ENCODE measurements at places on chromosomes 7 and 10. TPM values are rescaled to one million over a fixed set of nuclear protein-coding genes. Genes with fewer than 3 reads are reported as not detected.

- no peak for DNase-seq
These were observed 19.4 kb downstream of the WBP1L start for GRCh38 chr10:102763037-102763607.

- no peak for DNase-seq
These were observed 93.0 kb upstream of the SP4 start for GRCh38 chr7:21334906-21335305.

DNA sequence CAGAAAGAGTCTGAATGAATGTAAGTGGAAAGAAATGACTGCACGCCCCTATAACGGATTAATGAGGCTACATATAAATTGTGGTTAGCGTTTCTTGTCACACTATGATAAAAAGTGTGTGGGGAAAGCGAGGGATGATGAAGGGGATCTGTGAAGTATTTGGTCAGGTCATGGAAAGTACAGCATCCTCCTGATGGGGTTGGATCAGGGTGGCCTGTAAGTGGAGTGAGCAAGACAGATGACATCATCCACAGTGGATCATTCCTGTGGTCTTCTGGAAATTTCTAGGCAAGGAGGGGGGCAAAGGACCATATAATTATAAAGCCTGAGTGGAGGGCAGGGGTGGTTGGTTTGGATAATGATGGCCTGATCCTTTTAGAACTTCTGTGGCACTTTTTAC lies 606.0 kb downstream of the INHBA start:
- no peak for DNase-seq

Gene TFAM
- 62.0 TPM for total RNA-seq

DNA sequence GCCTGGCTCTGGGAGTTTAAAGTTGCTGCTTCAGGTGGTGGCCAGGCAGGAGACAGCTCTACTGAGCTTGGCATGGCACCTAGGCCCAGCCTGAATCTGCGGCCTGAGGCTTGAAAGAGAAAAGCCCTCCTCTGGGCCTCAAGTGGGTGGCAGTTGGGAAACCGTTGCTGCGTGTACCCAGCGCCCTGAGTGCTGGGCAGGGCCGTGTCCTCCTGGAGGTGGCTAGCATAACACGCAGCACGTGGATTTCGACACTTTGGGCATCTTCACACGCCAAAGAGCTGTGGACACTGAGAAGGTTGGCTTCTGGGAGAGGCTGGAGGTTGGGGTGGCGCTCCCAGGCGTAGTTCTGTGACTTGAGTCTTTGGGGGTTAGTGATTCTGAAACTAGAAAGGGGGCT lies 2.5 kb downstream of the ZNF316 start:
- no peak for DNase-seq

DNA sequence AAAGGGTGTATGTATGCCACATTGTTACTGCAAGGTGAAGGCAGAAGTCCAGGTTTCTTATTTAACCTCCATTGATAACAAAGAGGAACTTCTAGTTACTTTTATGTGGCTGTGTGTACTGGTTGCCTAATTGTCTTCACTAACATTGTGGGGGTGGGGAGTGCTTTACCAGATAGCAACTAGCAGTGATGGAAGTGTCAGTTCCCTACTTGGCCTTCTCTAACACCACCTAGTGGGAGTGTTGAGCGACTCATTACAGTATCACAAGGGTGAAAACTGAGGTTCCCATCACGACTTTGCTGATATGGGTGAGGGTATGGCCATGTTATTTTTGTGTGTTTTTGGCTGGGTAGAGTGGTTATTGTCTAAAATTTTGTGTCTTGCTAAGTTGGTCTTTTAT lies 274.4 kb downstream of the THSD7A start:
- DNase-seq = no peak

DNA sequence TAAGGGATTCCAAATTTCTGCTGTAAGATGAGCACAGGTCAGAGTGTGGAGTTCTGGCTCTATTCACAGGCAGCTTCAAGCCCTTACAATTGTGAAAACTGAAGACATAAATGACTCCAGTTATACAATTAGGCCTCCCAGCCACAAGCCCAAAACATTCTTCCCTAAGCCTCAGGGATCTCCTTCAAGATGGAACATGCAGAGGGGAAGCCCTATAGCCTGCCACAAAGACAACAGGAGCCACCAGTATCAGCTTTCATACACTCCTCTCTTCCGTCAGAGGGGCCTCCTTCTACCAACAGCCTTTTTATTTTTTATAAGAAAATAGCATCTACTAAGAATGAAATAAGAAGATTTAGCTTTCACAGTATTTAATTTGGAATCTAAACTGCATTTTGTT lies 46.5 kb downstream of the DLD start:
- DNase-seq = no peak

Gene FASTK
- 32.6 TPM for total RNA-seq

- no peak for DNase-seq
These were observed 57.1 kb downstream of the CARD11 start for GRCh38 chr7:2986561-2986960.

GRCh38 chr10:62057359-62057758 lies 155.9 kb downstream of the ARID5B start:
- DNase-seq = no peak

DNA sequence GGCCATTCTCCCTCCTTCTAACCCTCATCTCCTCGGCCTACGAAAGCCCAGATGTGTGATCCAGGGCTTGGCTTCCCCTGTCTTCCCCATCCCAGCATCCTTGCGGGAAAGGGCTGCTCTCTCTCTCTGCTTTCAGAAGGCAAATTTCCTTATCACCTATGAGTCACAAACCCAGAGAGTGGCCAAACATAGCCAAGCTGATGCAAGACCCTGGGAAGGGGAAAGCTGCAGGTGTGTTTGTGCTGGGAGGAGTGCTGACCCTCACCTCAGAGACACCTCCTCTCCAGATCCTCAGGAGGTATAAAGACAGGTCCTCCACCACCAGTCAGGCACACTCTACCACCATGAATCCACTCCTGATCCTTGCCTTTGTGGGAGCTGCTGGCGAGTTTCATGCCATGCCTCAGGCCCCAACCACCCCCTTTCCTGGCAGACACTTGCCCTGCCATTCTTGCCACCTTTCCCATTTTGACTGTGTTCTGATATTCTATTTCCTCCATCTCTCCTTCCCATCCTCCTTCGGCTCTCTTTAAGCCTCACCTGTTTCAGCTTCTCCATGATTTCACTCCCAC lies 10.6 kb upstream of the PRSS2 start:
- DNase-seq = no peak

DNA sequence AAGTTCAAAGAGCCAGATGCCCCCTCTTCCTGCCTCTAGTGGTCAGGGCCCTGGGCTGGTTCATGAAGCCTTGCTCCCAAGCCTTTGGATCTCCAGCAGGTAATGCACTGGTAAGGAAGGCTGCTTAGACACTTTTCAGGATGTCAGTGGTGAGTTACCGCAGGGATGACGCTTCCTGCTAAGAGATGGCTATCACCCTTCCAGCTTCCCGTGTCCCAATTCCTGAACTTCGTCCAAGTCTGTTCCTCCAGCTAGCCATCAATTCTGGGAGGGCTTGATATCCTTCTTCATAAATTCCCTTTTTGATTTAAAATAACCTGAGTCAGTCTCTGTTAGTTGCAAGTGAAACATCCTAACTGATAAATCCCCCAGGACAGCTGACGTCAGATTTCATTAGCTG lies 221.2 kb downstream of the PLXNA4 start:
- DNase-seq = no peak

DNA sequence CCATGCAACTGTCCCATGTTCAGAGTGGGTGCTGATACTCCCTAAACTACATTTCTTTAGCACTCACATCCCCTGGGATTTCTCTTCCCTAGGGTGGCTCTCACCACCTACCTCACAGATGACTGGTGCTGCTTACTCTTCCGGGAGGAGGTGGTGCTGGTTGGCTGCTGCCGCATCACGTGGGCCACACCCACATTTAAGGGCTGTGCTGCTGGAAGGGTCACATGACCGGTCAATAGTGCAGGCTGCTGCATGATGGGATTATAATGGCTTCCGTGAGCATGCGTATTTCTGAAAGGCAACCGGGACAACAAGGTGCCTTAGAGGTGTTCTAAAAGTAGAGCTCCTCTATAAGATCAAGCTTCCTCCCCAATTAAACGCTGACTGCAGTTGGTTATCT lies 76.8 kb downstream of the CLEC2L start:
- DNase-seq = no peak

DNA sequence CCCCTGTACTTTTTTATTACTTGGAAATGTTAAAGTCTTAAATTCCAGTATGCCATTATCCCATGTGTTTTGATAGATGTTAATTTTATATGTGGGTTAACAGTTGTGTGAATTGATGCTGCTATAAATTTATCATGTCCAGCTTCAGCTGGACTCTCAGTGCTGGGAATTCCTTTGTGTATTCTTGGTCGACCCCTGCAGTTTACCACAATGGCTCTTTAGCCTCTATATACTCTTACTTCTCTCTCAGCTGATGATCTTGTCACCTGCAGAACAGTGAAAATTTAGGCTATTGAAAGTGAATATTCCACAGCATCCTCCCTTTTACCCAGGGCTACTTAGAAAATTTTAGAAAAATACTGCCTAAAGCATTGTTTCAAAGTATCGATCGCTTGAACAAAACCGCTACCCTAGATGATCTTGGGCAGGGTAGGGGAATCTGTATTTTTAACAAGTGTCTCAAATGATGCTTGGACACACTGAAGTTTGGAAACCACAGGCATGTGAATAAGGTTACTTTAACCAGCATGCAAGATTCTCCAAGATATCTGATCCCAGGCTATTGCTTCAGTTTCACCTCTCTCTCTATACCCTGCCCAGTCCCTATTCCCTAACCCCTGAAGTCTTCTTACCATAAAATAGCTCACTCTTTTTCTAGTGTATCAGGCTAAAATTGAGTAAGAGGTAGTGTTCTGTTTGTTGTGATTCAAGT lies 25.4 kb downstream of the LCOR start:
- DNase-seq = no peak

GRCh38 chr7:116988363-116988989 lies 35.2 kb downstream of the ST7 start:
- peak; percentile 15 for DNase-seq

Gene MORN4
- 35.5 TPM for total RNA-seq

DNA sequence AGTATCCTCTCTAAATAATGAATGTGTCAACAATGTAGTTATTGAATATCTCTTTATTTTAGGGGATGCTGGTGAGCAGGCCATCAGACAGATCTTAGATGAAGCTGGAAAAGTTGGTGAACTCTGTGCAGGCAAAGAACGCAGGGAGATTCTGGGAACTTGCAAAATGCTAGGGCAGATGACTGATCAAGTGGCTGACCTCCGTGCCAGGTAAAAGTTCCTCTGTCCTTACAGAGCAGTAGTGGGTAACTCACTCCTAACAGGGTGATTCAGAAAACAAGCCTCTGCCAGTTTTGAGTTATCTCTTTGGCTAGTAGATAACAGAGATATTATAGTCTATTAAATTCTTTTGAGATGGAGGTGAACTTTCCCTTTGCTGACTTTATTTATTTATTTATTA lies 67.3 kb downstream of the AP3M1 start:
- DNase-seq = no peak

Gene FZD1
- 6.9 TPM for total RNA-seq

- DNase-seq = no peak
These were observed 16.0 kb upstream of the PRSS1 start for GRCh38 chr7:142733271-142733670.

DNA sequence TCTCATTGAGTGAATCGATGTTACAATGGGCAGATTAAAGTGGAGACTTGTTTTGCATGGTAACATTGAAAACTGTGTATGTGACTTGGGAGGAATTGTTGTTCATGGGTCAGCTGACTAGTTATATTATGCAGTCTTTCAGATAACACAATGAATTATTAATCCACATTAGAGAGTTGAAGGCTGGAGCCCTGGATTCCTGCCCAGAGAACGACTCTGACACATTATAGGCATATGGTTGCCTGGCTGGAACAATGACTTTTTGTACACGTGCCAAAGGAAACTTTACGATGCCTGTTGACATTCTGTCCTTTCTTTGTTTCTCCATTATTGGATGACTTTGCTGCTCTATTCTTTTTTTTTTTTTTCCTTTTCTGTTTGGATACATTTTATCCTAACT lies 52.3 kb upstream of the TMEM229A start:
- peak; percentile 13 for DNase-seq

DNA sequence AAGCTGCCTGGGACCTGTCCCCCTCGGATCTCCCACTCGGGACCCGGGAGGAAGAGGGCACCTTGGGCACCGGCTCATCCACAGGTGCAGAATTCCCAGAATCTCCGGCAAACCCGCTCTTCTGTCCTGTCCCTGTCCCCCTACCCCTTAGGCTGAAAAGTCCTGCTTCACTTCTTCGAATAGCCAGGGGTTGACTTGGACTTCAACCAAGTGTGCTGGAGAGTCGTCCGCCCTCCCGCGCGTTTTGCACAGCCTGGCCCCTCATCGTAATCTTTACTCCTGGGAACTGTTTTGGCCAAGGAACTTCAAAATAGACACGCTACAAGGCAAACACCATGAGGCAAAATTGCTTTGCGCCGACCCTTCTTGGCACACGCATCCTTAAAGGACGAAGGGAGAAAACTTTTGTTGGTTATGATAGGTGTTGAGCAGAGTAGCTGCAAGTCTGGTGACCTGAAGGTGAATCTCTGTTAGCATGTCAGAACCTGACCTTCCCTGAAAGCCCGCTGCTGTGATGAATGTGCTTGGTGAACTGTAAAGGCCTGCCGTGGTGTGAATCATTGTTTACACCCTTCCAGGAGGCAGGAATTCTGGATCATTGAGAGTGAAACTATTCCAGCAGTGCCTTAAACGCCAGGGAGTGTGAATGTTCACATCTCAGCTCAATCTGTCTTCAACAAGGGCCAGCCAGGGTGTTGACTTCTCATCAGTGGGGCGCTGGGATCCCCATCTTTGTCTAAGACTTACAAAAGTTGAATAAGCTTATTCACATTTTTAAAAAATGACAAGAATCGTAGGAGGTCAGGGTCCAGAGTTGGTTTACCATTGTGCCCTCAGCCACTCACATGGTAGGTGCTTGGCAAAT lies 589 bp upstream of the RAPGEF5 start:
- no peak for DNase-seq

Gene DUSP5
- total RNA-seq = 2.0 TPM

DNA sequence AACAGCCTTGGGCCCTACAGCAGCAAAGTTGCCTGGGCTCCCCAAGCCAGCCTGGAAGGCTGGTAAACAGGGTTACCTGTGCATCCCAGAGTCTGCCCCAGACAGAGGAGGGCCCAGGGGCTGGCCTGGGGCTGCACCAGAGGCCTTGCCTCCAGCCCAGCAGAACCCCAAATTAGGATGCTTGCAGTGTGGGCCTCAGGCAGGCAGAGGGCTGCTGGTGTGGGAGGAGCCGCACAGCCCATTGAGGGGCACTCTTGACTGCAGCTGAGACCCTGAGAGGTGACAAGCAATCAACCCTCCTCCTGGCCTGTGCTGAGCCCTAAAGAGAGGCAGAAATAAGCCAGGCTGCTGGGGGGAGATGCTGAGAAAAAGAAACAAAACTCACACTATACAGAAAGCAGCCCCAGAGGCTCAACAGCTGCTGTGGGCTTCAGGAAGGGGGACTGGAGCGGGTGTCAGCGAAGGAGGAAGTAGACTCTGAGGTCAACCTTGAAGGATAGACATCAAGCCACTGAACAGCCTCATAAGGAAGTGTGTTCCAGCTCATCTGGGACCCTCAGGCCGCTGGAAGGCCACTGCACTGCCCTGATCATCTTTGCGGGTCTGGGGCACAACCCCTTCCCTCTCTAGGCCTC lies 6.6 kb downstream of the AIFM2 start:
- no peak for DNase-seq

GRCh38 chr10:21084700-21085099 lies 187.6 kb upstream of the NEBL start:
- no peak for DNase-seq
